Stimulated activated CD4-positive, alpha-beta T cell treated with anti-CD3 and anti-CD28 coated beads, Interleukin-12 subunit alpha, Interleukin-12 subunit beta, amount 100 ng/mL, for 4 hours (primary cell): ENCODE measurements at places on chromosomes 6 and 20.

GRCh38 chr20:58841539-58842264, 9.0 kb downstream of the GNAS-AS1 start:
- no peak for DNase-seq

DNA sequence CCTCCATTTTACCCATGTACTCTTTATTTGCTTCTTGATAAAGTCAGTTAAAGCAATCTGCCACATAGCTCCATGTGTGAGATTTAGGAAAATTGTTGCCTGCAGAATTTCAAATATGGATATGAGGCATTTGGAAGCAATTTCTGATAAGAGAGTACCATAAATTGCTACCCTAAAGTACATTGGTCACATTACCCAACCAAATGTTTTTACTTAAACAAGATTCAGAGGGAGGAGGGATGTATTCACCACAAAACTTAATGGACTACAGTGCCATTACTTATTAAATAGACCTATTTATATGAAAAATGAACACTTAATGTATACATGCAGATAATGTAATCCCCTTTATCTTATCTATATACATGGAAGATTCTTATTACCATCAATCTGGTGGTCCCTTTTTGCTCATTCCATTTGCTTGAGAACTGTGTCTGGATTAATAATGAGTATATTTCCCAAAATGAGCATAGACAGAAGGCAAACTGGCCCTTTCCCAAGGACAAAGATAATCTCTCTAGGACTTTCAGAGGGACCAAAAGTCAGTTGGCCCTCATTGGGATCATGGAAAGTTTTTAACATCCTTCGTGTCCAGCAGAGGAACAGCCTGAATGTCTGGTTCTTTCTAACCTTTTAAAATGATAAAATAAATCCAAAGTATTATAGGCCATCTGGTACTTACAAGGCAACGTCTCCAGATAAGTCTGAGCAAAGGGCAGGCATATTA, 526.4 kb downstream of the CBLN4 start:
- DNase-seq, result no peak

DNA sequence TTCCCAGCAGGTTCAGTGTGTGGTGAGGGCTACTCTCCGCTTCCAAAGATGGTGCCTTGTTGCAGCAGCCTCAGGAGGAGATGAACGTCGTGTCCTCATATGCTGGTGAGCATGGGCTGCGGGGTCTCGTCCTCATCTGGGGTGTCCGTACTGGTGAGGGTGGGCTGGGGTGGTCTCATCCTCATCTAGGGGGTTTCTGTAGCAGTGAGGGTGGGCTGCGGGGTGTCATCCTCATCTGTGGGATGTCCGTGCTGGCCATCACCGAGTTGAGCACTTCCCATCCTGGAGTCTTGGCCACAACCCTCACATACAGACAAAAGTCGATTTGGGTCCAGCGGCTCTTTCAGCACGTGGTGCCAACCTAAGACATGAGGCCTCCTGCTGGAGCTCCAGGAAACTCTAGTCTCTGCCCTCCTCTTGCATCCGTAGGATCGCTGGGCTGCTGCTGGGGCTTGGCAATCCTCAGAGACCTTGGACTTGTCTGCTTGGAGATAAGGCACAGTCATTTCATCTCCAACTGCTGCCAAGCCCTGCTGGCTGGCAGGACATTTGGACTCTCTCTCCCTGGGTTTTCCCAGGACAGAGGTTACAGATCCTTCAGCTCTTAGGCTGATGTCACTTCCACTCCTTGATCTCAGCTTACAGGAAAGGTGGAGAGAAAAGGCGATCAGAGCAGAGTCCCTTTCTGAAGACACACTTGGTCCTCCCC, 160.4 kb downstream of the PACRG start:
- DNase-seq, result no peak

- DNase-seq, result no peak
Observed at GRCh38 chr6:19722999-19723398, 114.2 kb upstream of the ID4 start.

GRCh38 chr6:162525181-162525580, 202.4 kb downstream of the PRKN start:
- DNase-seq, result no peak

DNA sequence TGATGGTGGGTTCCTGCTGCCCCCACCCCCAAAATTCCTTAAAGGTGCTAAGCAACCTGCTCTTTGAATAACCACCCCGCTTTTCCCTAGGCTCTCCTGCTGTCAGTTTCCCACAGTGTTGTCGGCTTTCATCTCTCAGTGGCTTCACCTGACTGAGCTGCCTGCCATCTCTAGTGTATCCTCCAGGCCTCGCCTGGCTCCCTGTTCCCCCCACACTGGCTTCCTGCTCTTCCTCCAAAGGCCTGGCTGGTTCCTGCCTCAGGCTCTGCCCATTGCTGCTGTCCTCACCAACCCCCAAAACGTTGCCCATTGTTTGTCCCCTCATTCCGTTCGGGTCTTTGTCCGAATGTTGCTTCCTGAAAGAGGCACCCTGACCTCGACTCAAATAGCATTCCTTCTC, 93.8 kb upstream of the POPDC3 start:
- no peak for DNase-seq
